ENCODE measurements at places on chromosomes 5 and 9.

DNA sequence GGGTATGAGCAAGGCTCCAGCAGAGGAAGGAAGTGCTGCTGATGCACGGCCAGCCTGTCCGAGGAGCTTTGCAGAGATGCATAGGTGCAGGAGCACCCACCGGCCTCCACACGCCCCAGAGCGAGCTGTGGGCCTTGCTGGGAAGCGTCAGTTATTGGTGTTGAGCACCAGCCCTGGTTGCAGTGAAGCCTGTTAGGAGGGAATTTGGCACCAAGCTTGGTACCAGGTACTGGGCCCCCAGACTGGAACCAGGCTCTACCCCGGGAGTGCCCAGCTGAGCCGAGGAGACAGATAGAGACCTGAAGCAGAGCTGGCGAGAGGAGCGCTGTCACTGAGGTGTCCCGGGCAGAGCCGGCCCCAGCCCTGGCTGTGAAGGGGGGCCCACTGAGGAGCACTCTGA is 5.2 kb downstream of the TCF7 start:
- DNase-seq, result no peak

DNA sequence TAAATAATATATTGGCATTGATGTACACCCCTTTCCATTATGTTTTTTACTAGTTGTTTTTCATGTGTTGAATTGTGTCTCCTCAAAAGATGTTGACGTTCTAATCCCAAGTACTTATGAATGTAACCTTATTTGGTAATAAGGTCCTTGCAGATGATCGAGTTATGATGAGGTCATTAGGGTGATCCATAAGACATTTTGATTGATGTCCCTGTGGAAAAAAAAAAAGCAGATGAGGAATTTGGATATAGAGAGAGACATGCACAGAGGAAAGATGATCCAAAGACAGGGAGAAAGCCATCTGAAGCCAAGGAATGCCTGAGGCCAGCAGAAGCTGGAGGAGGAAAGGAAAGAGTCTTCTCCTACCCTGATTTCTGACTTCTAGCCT is 632.7 kb downstream of the TLR4 start:
- no peak for DNase-seq

GRCh38 chr5:4097199-4097598 is 501.6 kb downstream of the IRX1 start:
- no peak for DNase-seq

- DNase-seq, result no peak
Observed at GRCh38 chr5:131381777-131382176, 117.9 kb downstream of the CDC42SE2 start.

All from NCI-H2171 (cell line).